ENCODE measurements at places on chromosomes 12 and 14. TPM values are rescaled to one million over a fixed set of nuclear protein-coding genes. Genes with fewer than 3 reads are reported as not detected.

Gene TAS2R8
- total RNA-seq = not detected

DNA sequence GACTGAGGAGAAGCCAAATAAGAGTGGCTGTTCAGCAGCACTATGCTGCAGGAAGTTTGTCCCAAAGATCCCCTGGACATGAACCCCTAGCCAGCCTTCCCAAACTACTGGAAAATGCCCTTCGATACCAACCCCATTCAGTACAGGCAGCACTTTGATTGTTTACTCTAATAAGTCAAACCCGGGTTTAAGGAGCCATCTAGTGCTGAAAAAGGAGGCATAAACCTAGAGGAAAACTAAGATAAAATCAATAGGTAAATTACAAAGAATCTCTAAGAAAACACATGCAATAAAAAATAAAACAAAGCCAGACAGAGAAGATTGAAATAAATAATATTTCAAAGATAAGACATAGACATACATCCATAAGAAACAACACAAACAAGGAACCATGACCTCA, 771.6 kb downstream of the RPS29 start:
- no peaks in the 10 kb centered on the region for H3K27me3 ChIP-seq
- H3K36me3 ChIP-seq = no peaks in the 10 kb centered on the region
- no peak overlapping the region for H3K4me3 ChIP-seq
- no peaks in the 10 kb centered on the region for H3K4me1 ChIP-seq
- no peak overlapping the region for H3K27ac ChIP-seq
- DNase-seq = no peak

DNA sequence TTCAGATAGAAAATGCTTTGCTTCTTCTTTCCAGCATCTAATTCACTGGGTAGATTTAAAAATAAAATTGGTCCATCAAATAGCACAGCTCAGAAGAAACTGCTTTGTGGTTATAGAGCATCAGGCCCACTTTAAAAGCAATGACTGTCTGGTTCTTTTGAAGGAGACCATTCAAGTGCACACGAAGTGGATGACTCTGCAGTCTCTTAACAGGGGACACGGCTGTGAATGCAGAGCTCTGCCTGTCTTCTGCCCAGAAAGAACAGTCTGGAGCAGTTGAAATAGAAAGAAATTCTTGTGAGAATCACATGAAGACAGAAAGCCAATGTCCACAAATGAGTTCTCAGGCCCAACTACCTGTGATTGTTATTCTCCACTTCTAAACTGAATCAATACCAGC, 138.7 kb upstream of the PLEKHA5 start:
- no peak for DNase-seq
- no peak overlapping the region for H3K4me3 ChIP-seq
- no peaks in the 10 kb centered on the region for H3K36me3 ChIP-seq

DNA sequence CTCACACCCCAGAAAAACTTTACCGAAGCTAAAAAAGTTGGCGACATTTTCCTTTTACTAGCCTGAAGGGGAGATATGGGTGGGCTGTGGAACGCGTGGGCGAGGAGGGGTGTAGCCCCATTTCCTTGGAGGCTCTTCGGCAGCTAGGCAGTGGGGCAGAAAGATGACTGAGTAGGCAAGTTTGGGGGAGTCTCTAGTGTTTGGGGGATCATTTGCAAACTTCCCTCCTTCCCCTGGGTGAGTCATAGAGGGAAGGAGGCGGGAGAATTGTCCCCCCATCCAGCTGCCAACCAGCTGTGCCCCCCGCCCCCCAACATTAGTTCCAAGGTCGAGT, 2.3 kb downstream of the GLI1 start:
- peaks cover 29% of the 10 kb centered on the region for H3K4me1 ChIP-seq
- no peak for DNase-seq
- no peaks in the 10 kb centered on the region for H3K27me3 ChIP-seq
- H3K4me3 ChIP-seq = peak overlapping the region; percentile 0

- no peaks in the 10 kb centered on the region for H3K36me3 ChIP-seq
- no peak for DNase-seq
- H3K4me1 ChIP-seq = no peaks in the 10 kb centered on the region
These were observed 68.3 kb downstream of the SEC23A start for GRCh38 chr14:39034481-39035296.

GRCh38 chr12:67271976-67272375, 2.8 kb downstream of the CAND1 start:
- no peak overlapping the region for H3K4me3 ChIP-seq
- DNase-seq = no peak
- no peaks in the 10 kb centered on the region for H3K27me3 ChIP-seq
- H3K36me3 ChIP-seq = no peaks in the 10 kb centered on the region

Gene APEX1
- 148 TPM for total RNA-seq

- no peak overlapping the region for H3K4me3 ChIP-seq
- H3K27me3 ChIP-seq = no peaks in the 10 kb centered on the region
- no peak overlapping the region for H3K27ac ChIP-seq
These were observed 74.4 kb upstream of the PAWR start for GRCh38 chr12:79765157-79765556.

Gene CLSTN3
- total RNA-seq = 39.9 TPM
